ENCODE measurements at places on chromosomes 6 and 20.

DNA sequence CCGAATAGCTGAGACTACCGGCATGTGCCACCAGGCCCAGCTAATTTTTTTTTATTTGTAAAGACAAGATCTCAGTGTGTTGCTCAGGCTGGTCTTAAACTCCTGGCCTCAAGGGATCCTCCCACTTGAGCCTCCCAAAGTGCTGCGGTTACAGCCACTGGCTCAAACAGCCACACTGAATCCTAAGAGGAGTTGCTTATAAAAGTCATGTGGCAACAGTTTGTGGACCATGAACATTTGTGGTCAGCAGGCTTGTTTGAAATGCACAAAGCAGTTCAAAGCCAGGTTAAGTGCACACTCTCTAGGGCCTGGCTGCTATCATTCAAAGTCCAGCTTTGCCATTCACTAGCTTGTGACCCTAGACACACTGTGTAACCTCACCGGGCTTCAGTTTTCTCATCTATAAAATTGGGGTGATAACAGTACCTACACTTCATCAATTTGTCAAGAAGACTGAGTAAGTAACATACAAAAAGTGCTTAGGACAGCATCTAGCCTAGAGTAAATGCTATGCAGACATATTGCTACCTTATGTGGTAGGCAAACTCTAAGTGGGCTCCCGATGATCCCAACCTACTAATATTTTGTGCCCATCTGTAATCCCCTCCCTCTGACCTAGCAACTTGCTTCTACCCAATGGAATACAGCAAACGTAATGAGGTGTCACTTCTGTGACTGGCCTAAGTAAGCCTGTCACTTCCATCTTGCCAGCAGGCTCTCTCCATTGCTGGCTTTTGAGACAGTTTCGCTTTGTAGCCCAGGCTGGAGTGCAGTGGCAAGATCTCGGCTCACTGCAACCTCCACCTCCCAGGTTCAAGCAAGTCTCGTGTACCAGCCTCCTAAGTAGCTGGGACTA is 122.9 kb downstream of the ZMYND8 start:
- no peak for DNase-seq

- DNase-seq, result no peak
These were observed 33.3 kb downstream of the ITCH start for GRCh38 chr20:34396408-34396807.

- no peak for DNase-seq
These were observed 5.8 kb downstream of the C6orf132 start for GRCh38 chr6:42136508-42137193.

DNA sequence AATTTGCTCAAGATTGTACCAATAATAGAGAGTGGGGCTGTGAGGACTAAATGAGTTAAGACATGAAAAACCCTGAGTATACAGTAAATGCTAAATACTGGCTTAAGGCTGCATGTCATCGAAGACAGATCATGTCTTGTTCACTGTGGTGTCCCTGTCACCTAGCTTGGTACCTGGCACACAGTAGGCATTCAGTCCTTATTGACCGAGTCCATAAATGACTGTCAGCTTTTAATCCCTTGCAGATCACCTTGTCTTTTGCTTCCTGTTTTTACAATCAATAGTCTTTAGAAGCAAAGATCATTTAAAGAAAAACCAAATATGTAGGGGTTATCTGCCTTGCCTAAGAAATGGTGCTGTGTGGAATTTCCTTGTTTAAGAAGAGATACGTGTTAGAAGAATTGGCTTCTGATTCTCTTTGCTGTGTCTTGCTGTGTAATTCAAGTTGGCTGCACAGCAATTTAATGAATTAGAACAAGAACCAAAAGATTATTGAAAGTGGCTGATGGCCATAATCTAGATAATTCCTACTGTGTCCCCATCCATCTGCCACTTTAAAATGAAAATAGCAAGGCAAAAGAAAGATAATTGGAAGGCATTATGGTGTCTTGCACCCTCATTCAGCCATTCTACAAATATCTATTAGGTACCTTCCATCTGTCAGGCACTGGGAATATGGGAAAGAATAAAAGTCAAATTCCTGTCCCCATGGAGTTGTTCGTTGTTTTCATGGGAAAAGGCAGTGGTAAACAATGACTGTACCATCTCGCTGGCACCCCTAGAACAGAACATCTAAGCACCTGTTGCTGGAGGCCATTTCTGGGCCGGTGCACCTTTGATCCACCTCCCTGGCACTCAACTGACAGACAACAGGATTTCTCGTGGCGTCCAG is 12.4 kb upstream of the MAPK13 start:
- no peak for DNase-seq

DNA sequence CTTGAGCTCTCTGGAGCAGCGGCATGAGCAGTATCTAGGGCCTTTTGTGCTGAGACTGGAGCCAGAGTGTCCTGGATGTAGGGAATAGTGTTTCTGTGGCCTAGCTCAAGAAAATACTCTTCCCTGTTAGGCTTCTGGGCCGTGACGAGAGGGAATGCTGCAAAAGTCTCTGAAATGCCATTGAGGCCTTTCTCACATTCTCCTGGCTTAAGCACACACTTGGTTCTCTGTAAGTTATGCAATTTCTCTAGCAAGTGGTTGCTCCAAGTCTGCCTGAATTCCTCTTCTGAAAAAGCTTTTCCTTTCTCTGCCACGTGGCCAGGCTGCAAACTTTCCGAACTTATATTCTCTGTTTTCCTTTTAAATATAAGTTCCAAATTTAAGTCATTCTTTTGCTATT is 744.4 kb downstream of the GRIK2 start:
- DNase-seq, result no peak

All from upper lobe of left lung (tissue), 6 donors.